ENCODE measurements at places on chromosomes 1 and 21.

DNA sequence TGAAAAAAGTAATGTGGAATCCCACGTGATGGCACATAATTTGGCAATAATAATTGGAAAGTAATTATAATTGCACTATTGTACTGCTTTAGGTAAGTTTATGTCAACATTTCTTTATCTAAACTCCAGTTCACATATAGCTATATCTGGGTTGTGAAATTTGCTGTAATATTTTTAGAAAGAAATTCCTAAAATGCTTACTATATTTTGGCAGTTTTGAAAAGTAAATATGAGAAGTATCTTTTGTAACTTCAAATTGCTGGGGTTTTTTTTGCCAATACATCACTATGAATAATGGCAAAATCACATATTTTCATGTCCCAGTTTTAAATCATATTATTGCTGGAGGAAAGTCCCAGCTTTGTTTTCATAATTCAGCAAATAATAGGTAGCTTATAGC lies 197.5 kb downstream of the PDE4B start:
- DNase-seq = no peak

DNA sequence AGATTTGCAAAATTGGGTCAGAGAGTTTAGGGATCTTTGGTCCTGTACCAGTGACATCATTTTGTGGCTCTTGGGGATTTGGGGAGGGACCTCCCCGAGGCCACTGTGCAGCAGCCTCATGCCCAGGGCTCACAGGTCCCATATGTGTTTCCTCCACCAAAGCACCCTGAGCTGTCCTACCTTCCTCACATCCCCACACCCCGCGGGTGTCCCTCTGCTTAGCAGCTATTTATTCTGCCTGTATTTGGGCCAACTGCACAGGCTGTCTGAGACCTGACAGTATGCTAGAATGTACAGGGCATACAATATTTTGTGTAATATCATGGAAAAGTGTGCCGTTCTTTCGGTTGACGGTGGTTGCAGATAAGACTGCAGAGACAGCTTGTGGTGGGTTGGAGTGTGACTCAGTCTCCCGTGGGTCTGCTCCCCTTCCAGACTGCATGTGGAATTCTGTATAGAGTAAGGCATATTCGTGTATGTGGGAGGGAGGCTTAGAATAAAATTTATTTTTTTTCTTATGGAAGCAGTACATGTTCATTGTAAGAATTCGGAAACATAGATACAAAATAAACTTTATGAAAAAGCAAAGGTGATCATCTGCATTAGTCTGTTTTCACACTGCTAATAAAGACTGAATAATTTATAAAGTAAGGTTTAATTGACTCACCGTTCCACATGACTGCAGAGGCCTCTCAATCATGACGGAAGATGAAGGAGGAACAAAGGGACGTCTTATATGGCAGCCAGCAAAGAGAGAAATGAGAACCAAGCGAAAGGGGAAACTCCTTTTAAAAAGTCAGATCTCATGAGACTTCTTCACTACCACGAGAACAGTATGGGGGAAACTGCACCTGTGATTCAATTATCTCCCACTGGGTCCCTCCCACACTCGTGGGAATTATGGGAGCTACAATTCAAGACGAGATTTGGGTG lies 84.4 kb downstream of the ADARB1 start:
- DNase-seq = no peak

- peak; percentile 80 for DNase-seq
Observed at GRCh38 chr1:28437264-28437923, 67.9 kb downstream of the PHACTR4 start.

GRCh38 chr1:228358039-228358763 lies 48.4 kb downstream of the TRIM11 start:
- DNase-seq = no peak

GRCh38 chr1:241605146-241605805 lies 34.9 kb downstream of the CHML start:
- no peak for DNase-seq

DNA sequence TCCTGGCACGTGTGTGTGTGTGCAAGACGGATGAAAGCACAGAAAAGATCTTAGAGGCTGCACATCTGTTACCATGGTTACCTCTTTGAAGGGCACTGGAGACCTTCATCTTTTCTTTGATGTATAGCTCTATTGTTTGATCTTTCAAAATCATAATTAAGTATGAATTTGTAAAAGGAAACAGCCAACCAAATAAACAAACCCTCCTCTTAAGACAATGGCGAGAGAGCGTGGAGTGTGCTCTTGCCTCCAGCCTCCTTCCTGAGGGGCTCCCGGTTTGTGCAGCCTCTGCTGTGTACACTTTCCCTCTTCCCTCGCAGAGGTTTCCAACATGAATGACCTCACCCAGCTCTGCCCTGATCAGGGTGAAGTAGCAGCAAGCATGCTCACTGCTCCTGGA lies 27.9 kb downstream of the CACNA1S start:
- DNase-seq = no peak

DNA sequence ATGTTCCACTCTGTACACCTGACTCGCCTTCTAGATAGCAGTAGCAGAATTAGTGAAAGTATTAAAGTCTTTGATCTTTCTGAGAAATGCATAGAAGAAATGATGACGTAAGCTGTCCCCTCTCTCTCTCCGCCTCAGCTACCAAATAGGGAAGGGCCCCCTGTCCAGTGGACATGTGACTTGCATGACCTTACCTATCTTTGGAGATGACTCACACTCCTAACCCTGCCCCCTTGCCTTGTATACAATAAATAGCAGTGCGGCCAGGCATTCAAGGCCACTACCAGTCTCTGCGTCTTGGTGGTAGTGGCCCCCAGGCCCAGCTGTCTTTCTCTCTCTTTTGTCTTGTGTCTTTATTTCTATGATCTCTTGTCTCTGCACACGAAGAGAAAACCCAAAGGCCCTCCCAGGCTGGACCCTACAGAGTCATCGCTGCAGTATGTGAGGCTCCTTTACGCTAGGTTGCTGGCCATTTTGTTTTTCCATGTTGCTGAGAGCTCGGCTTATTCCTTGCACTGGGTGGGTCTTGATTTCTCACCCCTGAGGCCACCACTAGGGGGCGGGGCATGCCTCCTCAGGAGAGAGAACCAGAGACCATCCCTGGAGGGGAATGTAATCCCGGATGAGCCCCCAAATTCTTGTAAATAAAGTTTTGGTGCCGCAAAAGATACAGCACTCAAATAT lies 16.0 kb upstream of the ZBTB8B start:
- DNase-seq = no peak

DNA sequence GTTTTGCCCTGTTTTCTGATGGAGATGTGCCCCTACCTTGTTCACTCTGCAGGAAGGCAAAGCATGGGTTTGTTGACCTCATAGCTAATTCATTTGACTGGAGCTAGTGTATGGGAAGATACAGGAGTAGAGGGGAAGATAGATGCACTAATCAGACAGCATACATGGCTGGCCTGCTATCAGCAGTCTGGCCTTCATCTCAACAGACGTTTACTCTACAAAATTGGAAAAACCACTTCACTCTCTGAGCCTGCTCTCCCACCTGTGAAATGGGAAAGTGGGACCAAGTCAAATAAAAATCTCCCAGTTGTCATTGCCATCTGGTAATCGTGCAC lies 235.2 kb upstream of the RAB4A start:
- DNase-seq = no peak

DNA sequence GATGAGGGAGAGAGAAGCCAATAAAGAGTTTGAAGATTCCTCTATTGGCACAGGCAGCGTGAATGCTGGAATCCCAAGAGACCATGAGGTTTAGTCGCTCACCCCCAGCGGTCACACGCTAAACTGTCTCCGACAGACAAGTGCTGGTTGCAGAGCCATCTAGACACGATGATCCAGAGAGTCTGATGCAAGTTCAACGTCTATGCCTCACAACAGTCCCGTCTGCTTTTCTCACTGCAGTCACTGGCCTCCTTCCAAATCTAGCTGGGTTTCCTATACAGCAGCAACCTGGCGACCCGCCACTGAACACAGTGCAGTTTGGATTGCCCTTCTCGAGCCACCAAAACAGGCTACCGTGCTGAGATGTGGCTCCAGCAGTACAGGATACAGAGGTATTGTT lies 98.6 kb upstream of the KRTAP19-8 start:
- DNase-seq = no peak

GRCh38 chr1:176785791-176786190 lies 322.8 kb downstream of the PAPPA2 start:
- DNase-seq = no peak

DNA sequence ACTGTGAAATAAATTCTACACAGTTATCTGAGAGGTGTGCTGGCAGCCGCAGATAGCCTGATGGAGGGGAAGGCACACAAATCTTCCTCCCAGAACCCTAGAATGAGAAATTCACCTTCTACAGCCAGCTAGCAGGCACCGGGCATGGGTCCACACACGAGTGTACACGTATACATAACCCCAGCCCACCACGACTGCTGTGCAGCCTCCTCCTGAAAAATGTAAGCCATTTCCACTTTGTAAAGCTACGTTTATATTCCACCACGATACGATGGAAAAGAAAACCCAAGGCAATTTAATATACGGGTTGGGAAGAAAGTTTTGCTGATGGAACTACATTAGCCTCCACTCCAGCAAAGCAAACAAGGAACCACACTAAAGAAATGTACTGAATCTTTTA lies 1.8 kb downstream of the BTG3 start:
- DNase-seq = peak; percentile 14

- no peak for DNase-seq
Observed at GRCh38 chr1:229349463-229350385, 6.9 kb upstream of the CCSAP start.

GRCh38 chr1:119731060-119731459 lies 19.3 kb downstream of the PHGDH start:
- no peak for DNase-seq

DNA sequence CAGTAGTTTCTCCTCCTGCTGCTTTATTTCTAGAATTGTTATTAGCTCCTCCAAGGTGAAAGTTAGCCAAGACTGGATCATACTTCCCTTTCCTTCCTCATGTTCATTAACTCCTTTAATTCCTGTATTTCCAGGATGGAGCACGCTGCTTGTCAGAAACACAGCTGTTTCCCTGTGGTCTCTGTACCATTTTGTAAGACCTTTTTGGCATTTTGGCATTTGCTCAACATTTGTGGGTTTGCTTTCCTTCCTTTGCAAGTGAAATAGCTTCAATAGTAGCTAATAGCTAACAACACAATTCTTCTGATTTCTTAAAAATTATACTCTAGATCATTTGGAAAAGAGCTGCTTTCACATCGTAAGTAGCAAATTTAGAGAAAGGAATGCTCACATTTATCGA lies 44.3 kb upstream of the HPDL start:
- no peak for DNase-seq

DNA sequence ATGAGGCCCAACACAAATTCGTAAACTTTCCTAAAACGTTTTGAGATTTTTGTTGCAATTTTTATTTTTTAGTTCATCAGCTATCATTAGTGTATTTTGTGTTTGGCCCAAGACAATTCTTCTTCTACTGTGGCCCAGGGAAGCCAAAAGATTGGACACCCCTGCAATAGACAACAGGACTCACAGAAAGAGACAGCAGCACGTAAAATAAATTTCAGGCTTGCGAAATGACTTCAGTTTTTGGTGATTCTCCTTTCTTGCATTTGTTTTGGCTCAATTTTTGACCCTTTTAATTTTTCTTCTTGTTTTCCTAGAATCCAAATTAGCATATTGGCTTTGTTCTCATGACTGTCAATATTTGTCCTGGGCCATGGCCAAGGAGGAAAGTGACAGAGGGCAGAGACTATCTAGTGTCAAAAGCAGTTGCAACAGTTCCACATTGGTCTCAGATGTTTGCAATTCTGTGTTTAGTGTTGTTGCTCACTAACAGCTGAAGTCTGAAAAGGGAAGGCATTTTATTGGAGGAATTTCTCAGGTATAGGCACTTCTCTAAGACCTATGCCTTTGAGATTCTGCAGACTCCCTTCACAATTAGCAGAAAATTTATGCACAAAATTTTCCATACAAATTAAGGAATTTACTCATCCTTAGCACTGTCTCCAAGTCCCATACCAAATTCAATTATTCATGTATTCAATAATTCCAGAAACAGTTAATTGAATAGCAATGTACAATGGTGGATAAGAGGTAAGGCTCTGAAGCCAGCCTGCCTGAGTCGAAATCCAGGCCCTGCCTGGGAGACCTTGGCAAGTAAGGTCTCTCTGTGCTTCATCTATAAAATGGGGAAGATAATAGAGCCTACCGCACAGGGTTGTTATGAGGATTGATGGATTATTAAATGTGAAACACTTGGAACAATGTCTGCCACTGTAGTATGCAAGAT lies 160.9 kb upstream of the IVNS1ABP start:
- peak; percentile 59 for DNase-seq

DNA sequence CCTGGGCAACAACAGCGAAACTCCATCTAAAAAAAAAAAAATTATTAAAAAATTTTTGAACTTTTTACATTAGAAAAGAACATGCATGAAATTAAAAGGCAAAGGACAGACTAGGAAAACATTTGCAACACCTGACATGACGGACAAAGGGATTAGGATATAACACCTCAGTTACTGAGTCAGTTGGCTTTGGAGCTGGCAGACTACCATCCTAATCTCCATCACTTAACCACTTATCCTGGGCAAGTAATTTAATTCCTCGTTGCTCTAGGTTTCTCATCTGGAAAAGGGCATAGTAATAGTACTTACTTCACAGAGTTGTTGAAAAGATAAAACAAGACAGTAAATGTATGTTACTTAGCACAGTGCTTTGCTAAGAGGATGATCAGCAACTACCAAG lies 11.9 kb downstream of the HECTD3 start:
- no peak for DNase-seq

DNA sequence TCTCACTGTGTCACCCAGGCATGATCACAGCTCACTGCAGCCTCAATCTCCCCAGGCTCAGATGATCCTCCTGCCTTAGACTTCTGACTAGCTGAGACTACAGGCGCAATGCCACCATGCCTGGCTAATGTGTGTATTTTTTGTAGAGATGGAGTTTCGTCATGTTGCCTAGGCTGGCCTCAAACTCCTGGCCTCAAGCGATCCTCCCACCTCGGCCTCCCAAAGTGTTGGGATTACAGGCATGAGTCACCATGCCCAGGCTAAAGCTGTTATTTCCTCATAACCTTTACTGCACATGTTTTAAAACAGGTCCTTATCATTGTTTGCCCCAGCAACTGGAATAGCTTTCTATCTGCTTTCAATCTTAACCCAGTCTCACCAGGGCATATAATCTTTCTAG lies 2.9 kb downstream of the SARS1 start:
- DNase-seq = peak; percentile 32

DNA sequence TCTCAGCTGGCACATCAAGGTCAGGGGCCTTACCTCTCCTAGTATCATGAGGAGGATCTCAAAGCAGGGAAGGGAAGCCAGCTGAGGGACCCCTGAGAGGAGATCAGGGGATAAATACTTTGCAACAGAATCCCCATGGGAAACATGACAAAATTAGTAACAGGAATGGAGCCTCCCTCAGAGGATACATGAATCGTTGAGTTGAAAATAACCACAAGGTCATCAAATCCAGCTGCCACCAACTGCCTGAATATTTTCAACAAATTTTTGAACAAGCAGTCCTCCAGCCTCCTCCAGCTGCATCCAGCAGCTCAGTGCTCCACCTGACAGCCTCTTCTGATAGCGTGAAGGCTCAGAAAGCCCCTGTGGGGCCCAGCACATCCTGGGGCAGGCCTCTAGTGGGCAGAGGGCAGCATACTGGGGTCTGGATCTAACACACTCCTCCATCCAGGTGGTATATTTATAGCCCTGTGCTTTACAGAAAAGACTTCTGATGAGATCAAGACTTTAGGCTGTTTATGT lies 404.3 kb downstream of the NTNG1 start:
- no peak for DNase-seq

- DNase-seq = peak; percentile 64
Observed at GRCh38 chr21:39675993-39676661, 63.4 kb downstream of the B3GALT5 start.
